Natural killer cell (primary cell): ENCODE measurements at places on chromosomes 5 and 9. TPM values are rescaled to one million over a fixed set of nuclear protein-coding genes. Genes with fewer than 3 reads are reported as not detected.
A peak's percentile ranks its signal among the peaks of the same experiment; 100 is the strongest.

DNA sequence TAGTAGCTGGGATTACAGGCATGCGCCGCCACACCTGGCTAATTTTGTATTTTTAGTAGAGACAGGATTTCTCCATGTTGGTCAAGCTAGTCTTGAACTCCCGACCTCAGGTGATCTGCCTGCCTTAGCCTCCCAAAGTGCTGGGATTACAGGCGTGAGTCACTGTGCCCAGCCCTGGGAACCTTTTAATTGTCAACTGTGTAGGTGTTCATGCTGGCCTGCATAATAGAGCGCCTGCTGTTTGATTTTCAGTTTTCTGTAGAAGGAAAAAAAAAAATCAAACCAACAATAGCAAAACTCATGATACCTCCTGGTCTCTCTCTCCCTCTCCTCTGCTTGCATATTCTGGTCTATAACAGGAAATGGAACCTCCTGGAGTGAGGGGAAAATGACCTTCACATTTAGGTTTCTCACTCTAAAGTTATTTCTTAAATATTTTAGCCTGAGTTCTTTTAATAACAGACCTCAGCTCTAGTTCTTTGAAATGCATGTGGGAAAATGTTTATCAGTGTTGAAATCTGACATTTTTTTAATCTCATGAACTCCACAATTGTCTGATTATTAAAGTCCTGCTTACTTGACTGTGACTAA is 51.7 kb downstream of the EXOSC2 start:
- H3K4me1 ChIP-seq, result no peaks in the 10 kb centered on the region
- H3K27ac ChIP-seq, result no peak overlapping the region
- no peaks in the 10 kb centered on the region for H3K36me3 ChIP-seq
- no peaks in the 10 kb centered on the region for H3K27me3 ChIP-seq
- no peak for DNase-seq
- no peak overlapping the region for H3K4me3 ChIP-seq

KIAA1958 gene
- total RNA-seq, result 5.4 TPM

- no peaks in the 10 kb centered on the region for H3K4me1 ChIP-seq
- no peak overlapping the region for H3K27ac ChIP-seq
Measured at GRCh38 chr5:129496864-129497595, 36.9 kb downstream of the ADAMTS19 start.

DNA sequence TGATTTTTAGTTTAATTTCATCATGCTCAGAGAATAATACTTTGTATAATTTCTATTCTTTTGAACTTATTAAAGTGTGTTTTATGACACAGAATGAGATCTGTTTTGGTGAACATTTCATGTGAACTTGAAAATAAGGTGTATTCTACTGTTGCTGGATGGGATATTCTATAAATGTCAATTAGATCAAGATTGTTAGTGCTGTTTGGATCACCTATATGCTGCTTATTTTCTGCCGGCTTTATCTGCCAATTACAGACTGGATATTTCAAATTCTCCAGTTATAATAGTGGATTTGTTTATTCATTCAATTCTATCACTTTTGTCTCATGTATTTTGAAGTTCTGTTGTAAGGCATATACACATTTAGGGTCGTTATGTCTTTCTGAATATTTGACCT is 720.7 kb upstream of the RIOK2 start:
- H3K4me3 ChIP-seq, result no peak overlapping the region
- no peaks in the 10 kb centered on the region for H3K27me3 ChIP-seq
- H3K27ac ChIP-seq, result no peak overlapping the region
- H3K36me3 ChIP-seq, result no peaks in the 10 kb centered on the region

IL5 gene
- total RNA-seq, result not detected

SMARCA2 gene
- total RNA-seq, result 308 TPM

DNA sequence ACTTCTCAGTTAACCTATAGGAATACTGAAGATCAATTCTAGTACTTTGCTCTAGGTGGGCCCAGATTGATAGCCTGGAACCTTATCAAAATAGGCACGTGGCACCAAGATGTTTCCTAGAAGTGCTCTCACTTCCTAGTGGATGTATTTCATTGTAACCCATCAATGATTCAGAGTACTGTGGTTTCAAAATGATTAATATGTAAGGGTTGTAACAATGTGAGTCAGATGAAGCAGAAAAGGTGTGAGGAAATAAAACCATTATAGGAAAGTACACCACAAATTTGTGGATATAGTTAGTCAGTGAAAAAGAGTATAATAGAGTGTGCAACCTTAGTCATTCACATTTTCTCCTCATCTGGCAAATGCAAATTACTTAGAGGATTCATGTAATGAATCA is 177.3 kb upstream of the FST start:
- H3K36me3 ChIP-seq, result no peaks in the 10 kb centered on the region
- no peak overlapping the region for H3K4me3 ChIP-seq
- no peak overlapping the region for H3K27ac ChIP-seq
- H3K4me1 ChIP-seq, result no peaks in the 10 kb centered on the region

DNA sequence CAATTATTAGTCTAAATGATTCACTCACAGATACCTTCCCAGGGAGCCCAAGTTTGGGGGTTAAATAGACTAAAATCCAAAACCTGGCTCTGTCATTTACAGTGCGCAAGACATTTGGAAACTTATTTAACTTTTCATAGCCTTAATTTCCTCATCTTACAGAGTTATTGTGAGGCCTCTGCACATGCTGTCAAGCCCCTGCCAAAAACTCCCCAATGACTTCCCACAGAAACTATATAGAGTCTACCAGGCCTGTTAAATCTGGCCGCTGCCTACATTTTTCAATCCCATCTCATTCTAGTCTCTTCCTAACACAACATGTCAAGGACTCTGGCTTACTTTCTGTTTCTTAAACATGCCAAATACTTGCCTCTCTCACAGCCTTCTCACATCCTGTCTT is 412.5 kb downstream of the ELAVL2 start:
- H3K4me3 ChIP-seq, result no peak overlapping the region
- H3K27ac ChIP-seq, result no peak overlapping the region
- H3K27me3 ChIP-seq, result no peaks in the 10 kb centered on the region
- no peak for DNase-seq
- H3K4me1 ChIP-seq, result no peaks in the 10 kb centered on the region

GRCh38 chr5:18754201-18754600 is 1119.9 kb downstream of the TAF11L14 start:
- no peaks in the 10 kb centered on the region for H3K27me3 ChIP-seq
- no peak overlapping the region for H3K27ac ChIP-seq
- H3K4me3 ChIP-seq, result no peak overlapping the region
- no peaks in the 10 kb centered on the region for H3K4me1 ChIP-seq
- no peaks in the 10 kb centered on the region for H3K36me3 ChIP-seq
- DNase-seq, result no peak

- H3K36me3 ChIP-seq, result no peaks in the 10 kb centered on the region
- peak overlapping the region; percentile 69 for H3K27ac ChIP-seq
- DNase-seq, result peak; percentile 56
- H3K4me3 ChIP-seq, result no peak overlapping the region
- no peaks in the 10 kb centered on the region for H3K27me3 ChIP-seq
Measured at GRCh38 chr5:159412284-159413046, 82.2 kb upstream of the IL12B start.

GRCh38 chr9:5041390-5042115 is 56.5 kb downstream of the JAK2 start:
- no peak for DNase-seq
- no peaks in the 10 kb centered on the region for H3K4me1 ChIP-seq
- H3K36me3 ChIP-seq, result peaks cover 17% of the 10 kb centered on the region
- no peak overlapping the region for H3K27ac ChIP-seq

PCA3 gene
- total RNA-seq, result not detected

WDR31 gene
- total RNA-seq, result 0.55 TPM

DNA sequence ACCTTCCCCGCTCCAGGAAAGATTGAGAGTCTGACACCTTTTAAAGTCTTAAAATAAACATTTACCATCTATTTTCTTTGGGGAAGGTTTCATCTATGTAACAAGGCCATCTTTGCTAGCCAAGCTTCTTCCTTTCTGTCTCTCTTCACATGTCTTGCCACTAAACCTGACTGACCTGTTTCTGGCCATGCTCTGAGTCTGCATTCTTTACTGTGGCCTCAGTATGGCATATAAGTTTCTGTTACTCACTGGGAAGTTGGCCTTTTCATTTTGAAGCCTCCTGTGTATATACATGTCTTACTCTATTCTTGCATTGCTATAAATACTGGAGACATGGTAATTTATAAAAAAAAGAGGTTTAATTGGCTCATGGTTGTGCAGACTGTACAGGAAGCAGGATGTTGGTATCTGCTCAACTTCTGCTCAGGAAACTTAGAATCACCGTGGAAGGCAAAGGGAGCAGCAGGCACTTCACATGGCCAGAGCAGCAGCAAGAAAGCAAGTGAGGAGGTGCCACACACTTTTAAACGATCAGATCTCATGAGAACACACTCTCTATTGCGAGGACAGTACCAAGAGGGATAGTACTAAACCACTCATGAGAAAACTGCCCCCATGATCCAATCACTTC is 48.1 kb downstream of the KCNV2 start:
- DNase-seq, result no peak
- H3K4me1 ChIP-seq, result peaks cover 18% of the 10 kb centered on the region
- peak overlapping the region; percentile 12 for H3K27ac ChIP-seq
- peaks cover 3% of the 10 kb centered on the region for H3K36me3 ChIP-seq
- no peaks in the 10 kb centered on the region for H3K27me3 ChIP-seq
